ENCODE measurements at places on chromosomes 2 and 18.

GRCh38 chr2:207223051-207223450 lies 57.3 kb upstream of the KLF7 start:
- no peak for DNase-seq

DNA sequence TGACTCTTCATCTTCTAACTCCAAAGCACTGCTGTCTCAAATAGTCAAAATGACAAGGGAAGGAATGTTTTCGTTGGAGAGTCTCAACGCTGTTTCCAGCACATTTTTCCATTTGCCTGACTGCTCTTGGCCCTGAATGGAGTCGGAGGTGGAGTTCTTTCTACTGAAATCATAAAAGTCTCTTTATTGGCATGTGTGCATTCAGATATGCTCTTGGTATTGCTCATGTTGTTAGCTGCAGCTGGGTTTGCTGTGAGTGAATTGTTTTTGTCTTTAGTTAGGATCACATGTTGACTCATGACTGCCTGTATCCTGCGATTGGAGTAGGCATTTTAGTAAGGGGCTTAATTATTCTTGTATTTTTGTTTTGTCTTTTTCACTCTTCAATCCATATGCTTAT lies 16.8 kb downstream of the TMEM17 start:
- peak; percentile 90 for DNase-seq

- DNase-seq = no peak
Observed at GRCh38 chr18:35172451-35173035, 68.3 kb upstream of the ZNF397 start.

- peak; percentile 34 for DNase-seq
Observed at GRCh38 chr2:70861777-70862625, 26.4 kb upstream of the CD207 start.

Data from skin of body (tissue), 3 donors.